ENCODE measurements at places on chromosomes 12 and 14. TPM values are rescaled to one million over a fixed set of nuclear protein-coding genes. Genes with fewer than 3 reads are reported as not detected.

The SERPINA6 gene
- 13.2 TPM for total RNA-seq

The PRB2 gene
- total RNA-seq, result not detected

The TAS2R42 gene
- total RNA-seq, result not detected

The KRT8 gene
- 789 TPM for total RNA-seq

The SLC35F4 gene
- total RNA-seq, result not detected

The DAO gene
- total RNA-seq, result not detected

All from pancreas (tissue), 10 donors.